ENCODE measurements at places on chromosomes 5 and 9.

- DNase-seq = no peak
These were observed 109.0 kb upstream of the DAB2 start for GRCh38 chr5:39533749-39534148.

- no peak for DNase-seq
These were observed 27.4 kb downstream of the TENT4A start for GRCh38 chr5:6740586-6741150.

DNA sequence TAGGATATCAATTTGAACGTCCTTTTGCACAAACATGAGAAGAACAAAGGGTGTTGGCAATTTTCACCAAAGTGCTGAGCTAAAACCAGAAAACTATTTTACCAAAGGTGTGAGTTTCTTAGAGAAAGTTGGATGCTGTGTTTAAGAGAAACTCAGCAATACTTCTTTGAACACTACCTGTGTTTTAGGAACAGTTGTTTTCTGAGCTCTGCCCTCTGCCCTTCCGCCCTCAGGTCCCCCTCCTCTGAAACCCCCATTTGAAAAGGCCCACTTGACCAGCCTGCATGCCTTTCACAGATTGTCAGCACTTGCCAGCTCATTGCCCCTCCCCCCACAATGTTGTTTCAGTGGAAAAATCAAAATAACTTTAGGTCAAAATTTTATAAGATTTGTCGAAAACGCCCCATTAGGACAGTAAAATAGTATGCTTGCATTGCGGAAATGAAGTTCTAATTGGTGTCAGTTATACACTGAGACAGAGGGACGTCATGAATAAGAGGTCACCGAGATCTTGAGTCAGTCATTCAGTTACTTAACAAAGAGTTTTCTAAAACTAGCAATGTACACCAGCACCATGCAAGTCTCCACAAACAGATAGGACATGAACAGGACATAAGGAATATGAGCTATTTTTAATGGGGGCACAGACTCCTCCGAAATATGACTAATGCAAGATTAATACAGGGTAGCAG, 61.9 kb upstream of the IL7R start:
- no peak for DNase-seq

GRCh38 chr5:18754201-18754600, 1119.9 kb downstream of the TAF11L14 start:
- DNase-seq = no peak

DNA sequence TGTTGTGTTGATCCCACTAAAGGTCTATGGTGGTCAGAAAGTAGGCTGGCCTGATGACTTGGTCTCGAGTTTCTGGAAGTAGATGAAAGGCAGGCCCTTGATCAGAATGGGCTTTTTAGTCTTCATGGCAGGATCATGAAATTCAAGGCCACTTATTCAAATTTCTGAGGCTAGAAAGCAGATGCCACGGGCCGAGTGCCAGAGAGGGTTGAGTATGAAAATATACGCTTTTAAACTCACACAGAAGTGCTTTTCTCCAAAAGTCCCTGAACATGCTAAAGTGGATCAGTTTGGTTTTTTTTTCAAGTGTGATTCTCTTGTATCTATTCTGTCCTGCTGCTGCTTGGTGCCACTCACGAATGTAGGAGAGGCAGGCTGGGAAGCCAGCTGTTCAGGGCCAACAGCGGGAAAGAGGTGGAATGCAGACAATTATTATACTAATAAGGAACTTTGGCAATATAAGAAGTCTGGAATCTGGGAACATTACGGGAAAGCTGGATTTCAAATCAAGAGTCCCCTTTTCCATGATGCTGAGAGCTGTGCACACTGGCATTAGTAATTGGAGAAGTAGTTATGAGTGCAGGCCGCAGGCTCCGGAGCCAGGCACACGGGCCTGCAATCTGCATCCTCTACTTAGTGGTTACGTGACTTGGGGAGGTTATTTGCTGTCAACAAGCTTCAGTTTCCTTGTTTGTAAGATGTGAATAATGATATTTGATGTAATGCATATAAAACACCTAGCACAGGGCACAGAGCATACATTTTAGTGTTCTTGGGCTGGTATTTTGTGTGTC, 95.8 kb downstream of the LMNB1 start:
- DNase-seq = no peak

- DNase-seq = no peak
These were observed 997.5 kb upstream of the CTNND2 start for GRCh38 chr5:12901696-12902095.

GRCh38 chr5:15609076-15609725, 109.2 kb downstream of the FBXL7 start:
- DNase-seq = no peak

DNA sequence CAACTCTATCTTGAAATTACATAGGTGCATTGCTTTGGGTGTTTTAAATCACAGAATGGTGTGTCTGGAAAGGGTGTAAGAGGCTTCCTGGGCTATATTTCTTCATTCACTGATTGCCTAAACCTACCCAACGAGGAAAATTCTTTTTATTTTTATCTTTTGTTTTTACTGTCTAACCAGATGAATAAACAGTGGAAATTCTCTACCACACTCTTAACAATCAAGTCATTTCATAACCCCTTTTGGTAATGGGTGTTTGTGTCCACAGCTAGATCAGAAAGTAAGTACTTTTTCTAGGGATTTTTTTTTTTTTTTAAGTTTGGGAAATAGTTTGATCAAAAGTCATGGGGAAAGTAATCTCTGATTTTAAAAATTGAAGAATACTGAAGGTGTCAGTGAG, 27.6 kb upstream of the C5orf47 start:
- DNase-seq = no peak

- DNase-seq = no peak
These were observed 686 bp upstream of the COL27A1 start for GRCh38 chr9:114154600-114155102.

DNA sequence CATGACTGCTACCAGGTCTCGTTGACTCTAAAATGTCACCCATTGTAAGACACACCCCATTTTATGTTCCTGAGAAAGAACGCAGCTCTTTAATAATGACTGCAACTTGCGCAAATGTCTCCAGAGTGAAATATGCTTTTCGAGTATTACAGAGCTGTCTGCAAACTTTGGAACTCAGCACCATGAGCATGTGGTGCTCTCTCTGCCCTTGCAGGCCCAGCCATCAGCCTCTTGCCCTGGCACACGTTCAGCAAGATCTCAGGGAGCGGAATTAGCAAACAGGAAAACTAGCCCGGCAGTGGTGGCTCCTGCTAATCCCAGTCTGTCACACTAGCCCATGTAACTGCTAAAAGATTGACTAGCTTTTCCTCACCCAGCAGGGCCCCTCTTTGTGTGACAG, 114.5 kb upstream of the SLC1A3 start:
- DNase-seq = no peak

- no peak for DNase-seq
These were observed 34.2 kb downstream of the CDK7 start for GRCh38 chr5:69268899-69269298.

GRCh38 chr5:135360278-135361274, 38.5 kb downstream of the MACROH2A1 start:
- DNase-seq = no peak

DNA sequence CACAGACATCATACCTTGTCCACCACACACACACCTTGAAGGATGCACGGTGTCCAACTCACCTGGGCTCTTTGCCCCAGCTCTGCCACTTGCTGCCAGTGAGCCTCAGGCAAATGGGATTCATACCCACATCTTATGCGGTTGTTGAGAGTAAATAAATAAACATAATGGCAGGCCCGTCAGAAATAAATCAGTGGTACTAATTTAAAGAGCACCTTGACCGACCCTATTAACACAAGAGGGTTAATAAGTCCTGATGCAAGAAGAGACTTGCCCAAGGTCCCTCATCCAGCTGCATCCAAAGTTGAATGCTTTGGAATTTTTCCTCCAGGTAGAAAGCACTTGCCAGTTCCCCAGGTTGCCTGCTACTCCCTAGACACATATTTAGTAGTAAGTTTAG, 11.6 kb upstream of the AKNA start:
- DNase-seq = no peak

DNA sequence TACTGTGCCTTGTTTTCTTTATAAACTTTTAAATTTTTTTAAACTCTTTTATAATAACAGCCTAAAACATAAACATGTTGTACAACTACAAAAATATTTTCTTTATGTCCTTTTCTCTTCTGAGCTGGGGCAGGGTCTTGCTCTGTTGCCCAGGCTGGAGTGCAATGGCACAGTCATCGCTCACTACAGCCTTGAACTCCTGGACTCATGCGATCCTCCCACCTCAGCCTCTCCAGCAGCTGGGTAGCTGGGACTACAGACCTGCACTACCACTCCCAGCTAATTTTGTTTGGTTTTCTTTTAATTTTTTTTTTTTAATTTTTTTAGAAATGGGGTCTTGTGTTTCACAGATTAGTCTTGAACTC, 31.5 kb downstream of the TTC1 start:
- no peak for DNase-seq

DNA sequence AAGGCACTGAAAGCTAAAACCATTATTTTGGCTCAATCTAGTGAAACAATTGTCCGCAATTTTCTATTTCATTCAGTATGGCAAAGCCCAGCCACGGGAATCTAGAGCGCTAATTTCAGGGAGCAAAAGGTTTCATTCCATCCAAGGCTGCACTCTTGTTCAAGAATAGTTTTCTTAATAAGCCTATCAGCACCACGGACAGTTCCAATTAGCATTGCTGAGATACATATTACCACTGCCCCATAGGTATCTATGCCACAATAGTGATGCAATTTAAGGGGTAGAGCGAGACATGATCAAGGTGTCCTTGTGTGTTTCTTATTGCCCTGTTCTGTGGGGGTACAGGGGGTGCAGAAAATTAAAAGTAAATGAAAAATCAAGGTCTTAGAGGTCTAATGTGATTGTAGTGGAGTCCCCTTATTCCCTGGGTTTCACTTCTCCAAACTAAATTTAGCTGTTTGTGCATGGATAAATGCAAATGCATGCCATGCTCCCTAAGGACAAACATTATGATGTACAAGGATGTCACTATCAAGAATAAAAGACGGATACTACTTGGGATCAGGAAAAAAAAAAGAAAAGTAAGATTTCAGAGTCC, 45.5 kb downstream of the SPOCK1 start:
- no peak for DNase-seq

- DNase-seq = peak; percentile 47
These were observed 11.5 kb downstream of the STKLD1 start for GRCh38 chr9:133387680-133388079.

DNA sequence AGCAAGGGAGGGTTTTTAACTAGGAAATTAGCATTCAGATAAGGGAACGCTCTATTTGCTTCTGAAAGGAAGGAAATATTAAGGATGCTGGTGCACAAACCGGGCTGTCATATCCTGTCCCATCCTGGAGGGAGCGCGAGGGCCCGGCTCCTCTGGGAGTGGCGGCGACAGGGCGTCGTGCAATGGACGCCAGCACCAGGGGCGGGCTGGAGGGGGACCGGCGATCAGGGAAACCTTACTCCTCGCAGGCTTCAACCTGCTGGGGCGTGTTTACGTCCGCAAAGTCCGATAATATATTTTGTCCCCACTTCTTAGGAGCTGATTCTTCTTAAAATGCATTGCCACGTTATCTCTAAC, 197.1 kb upstream of the TBCA start:
- DNase-seq = no peak

GRCh38 chr5:124227914-124228313, 518.5 kb downstream of the ZNF608 start:
- no peak for DNase-seq

DNA sequence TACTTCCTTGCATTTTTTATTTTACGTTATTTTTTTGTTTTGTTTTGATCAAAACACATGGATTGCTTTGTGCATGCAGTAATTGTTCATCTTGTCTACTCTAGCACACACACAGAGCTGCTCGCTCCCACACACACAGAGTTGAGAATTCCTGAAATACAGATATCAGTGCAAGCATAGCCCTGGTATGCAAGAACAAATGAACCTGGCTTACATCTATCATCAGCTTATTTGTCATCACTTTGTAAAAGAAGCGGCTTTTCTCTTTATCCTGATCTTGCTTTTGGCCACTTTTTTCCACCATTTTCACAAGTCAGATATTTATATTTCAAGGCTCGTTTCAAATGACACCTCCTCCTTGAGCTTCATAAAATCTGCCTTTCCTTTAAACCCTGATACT, 1435.7 kb downstream of the MAT2B start:
- DNase-seq = no peak

DNA sequence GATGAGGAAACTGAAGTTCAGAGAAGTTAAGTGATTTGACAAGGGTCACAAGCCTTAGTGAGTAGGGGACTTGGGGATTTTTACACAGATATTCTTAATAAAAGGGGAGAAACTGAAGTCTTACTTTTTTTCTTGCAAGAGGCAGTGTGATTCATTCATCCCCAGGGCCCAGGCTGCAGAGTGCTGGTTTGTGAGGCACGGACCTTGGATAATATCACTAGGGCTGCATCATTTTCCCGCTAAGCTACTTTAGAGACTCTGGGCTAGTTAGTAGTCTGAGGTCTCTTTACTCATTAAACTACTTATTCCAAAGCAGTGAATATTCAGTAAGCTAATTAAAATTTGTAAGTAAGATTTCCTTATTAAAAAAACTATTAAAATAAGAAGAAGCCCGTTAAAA, 195.0 kb downstream of the PBX3 start:
- no peak for DNase-seq

DNA sequence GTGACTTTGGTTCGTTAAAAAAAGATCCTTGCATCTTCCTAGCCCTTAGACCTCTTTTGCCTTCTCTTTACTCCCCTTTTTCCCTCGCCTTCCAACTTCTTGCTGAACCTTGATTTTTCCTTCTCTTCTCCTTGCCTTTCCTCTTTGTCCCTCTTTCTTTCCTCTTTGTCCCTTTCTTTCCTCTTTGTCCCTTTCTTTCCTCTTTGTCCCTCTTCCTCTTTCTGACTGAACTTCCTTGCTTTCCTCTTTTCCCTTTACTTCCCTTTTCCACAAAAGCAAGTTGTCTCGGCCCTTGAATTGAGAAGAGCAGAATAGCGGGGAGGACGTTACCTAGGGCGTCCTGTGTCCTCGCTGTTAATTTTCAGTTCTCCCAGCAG, 1.4 kb upstream of the MLLT3 start:
- DNase-seq = no peak

DNA sequence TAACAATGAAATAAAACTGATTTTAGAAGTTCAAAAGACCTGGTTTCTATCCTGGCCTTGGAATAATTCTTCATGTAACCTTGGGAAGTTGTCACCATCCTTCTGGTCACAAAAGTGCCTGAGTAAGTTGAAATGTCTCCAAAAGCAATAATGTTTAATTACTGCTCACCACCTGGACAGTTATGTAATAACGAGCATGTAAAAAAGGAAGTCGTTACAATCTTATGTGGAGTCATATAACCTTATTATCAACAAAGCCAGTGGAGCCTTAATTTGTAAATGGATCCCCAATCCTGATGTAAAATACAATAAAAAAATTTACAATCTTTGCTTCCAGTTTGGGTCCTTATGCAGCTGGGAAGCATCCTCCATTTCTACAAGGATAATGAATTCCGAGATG, 64.2 kb upstream of the GPR151 start:
- DNase-seq = no peak

DNA sequence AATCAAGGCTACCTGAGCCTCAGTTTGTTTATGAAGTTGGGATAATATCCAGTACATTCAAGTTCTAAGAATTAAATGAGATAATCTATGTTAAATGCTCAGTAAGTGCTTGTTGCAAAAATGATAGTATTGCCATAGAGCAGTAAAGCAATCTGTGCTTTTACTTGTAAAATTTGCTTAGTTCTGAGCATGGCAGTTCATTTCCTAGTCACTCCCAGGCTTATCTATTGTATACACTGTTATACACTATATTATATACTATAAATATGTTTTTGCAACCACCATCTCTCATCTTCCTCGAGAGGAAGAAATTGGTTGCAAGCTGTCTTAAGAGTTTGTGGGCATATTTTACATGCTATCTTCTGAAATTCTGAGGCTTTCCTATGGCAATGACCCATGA, 63.4 kb downstream of the MTREX start:
- DNase-seq = no peak

Measured in NCI-H1694 (cell line).